ENCODE measurements at places on chromosomes 7 and 10. TPM values are rescaled to one million over a fixed set of nuclear protein-coding genes. Genes with fewer than 3 reads are reported as not detected.

GRCh38 chr7:92956575-92956974 lies 120.2 kb upstream of the CDK6 start:
- no peak overlapping the region for H3K4me3 ChIP-seq
- H3K36me3 ChIP-seq = peaks cover 23% of the 10 kb centered on the region
- no peak for DNase-seq
- no peak overlapping the region for H3K27ac ChIP-seq

The SLC16A12 gene
- total RNA-seq = not detected

- no peaks in the 10 kb centered on the region for H3K36me3 ChIP-seq
- H3K27ac ChIP-seq = peak overlapping the region; percentile 76
- H3K27me3 ChIP-seq = no peaks in the 10 kb centered on the region
- H3K4me3 ChIP-seq = no peak overlapping the region
- H3K4me1 ChIP-seq = peaks cover 61% of the 10 kb centered on the region
Measured at GRCh38 chr10:69057261-69057950, 30.5 kb upstream of the SRGN start.

The TMEM213 gene
- 1.1 TPM for total RNA-seq

GRCh38 chr10:8013006-8013405 lies 41.5 kb upstream of the GATA3 start:
- no peaks in the 10 kb centered on the region for H3K27me3 ChIP-seq
- peaks cover 11% of the 10 kb centered on the region for H3K36me3 ChIP-seq
- no peak for DNase-seq
- no peaks in the 10 kb centered on the region for H3K4me1 ChIP-seq

The MRPS17 gene
- total RNA-seq = 11.6 TPM

GRCh38 chr10:13775786-13776775 lies 189.3 kb downstream of the PRPF18 start:
- no peak overlapping the region for H3K27ac ChIP-seq
- H3K4me1 ChIP-seq = peaks cover 3% of the 10 kb centered on the region
- H3K27me3 ChIP-seq = peaks cover 31% of the 10 kb centered on the region
- no peak overlapping the region for H3K4me3 ChIP-seq

DNA sequence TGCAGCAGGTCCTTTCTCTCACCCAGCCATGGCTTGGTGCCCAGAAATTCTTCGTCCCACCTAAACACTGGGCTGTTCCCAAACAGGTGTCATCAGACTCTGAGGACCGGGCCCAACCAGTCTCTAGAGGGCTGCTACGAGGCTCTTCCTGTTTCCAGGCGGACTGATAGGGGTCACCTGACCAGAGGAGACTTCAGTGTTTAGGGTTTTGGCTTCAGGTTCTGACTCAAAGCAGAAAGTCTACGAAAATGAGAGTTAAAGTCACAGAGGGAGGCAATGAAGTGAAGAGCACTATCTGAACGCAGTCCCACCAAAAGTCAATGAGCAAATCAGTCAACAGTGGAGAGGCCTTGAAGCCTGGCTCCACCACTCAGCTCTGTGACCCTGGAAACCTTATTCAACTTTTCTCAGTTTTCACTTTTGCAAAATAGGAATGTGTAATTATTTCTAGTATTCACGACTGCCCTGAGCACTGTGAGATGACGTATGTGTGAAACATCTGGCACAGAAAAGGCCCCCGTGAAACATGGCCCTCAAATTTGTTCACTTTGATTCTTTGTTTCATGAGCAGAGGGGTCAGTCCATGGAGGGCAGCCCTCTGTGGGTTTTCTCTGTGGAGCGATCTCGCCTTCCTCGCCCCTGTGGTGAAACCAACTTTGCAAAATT lies 189.9 kb upstream of the PDE1C start:
- H3K36me3 ChIP-seq = no peaks in the 10 kb centered on the region
- H3K4me3 ChIP-seq = no peak overlapping the region
- DNase-seq = no peak
- H3K27ac ChIP-seq = no peak overlapping the region
- no peaks in the 10 kb centered on the region for H3K27me3 ChIP-seq

GRCh38 chr10:44651834-44652233 lies 259.3 kb upstream of the TMEM72 start:
- H3K27ac ChIP-seq = no peak overlapping the region
- no peaks in the 10 kb centered on the region for H3K36me3 ChIP-seq
- no peak overlapping the region for H3K4me3 ChIP-seq
- DNase-seq = no peak
- no peaks in the 10 kb centered on the region for H3K27me3 ChIP-seq

DNA sequence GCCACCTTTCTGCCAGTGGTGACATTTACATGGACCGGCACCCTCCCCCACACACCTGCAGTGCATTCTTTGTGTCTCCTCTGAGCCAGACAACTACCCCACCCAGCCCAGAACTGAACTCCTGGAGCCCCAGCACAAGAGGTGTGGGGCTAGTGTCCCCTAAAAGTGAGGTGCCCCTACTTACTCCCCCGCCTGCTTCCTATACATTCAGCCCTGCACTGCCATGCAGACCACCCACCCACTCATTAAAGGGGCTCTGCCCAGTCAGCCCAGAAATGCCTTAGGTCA lies 1.9 kb downstream of the SAP25 start:
- H3K4me3 ChIP-seq = no peak overlapping the region
- peaks cover 27% of the 10 kb centered on the region for H3K36me3 ChIP-seq
- H3K4me1 ChIP-seq = peaks cover 45% of the 10 kb centered on the region
- no peaks in the 10 kb centered on the region for H3K27me3 ChIP-seq

GRCh38 chr10:24703700-24704099 lies 20.0 kb downstream of the ARHGAP21 start:
- no peaks in the 10 kb centered on the region for H3K36me3 ChIP-seq
- no peak overlapping the region for H3K4me3 ChIP-seq
- H3K4me1 ChIP-seq = peaks cover 22% of the 10 kb centered on the region
- DNase-seq = no peak
- H3K27ac ChIP-seq = no peak overlapping the region

GRCh38 chr10:45383682-45384330 lies 9.8 kb downstream of the ALOX5 start:
- H3K36me3 ChIP-seq = no peaks in the 10 kb centered on the region
- no peak overlapping the region for H3K4me3 ChIP-seq
- DNase-seq = no peak
- H3K27me3 ChIP-seq = peaks cover 2% of the 10 kb centered on the region
- no peaks in the 10 kb centered on the region for H3K4me1 ChIP-seq

DNA sequence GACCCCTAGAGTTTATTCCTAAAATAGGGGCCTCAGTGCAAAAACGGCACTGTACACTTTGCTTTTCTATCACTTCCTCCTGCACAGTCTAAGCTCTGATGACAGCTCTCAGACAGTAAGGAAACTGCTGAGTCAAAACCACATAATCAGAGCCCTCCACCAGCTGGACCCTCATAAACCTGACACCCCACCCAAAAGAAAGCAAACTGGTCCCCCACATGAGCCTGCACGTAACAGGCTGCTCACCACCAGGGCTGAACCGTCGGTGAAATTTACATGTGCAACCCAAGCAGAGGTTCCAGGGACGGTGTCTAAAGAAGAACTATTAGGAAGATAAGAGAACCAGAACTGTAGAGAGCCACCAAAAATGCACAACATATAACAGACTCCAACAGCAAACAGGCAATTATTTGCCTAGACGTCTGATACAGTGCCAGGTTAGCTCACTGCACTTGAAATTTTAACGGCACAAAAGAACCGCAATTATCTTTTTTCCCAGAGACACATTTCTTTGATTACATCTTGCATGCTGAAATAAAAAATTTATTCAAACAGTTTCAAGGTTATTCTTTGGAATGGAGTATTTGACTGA lies 19.6 kb downstream of the SGMS1 start:
- H3K4me1 ChIP-seq = peaks cover 31% of the 10 kb centered on the region
- no peak overlapping the region for H3K4me3 ChIP-seq
- H3K27me3 ChIP-seq = no peaks in the 10 kb centered on the region
- H3K36me3 ChIP-seq = peaks cover 5% of the 10 kb centered on the region
- DNase-seq = no peak

DNA sequence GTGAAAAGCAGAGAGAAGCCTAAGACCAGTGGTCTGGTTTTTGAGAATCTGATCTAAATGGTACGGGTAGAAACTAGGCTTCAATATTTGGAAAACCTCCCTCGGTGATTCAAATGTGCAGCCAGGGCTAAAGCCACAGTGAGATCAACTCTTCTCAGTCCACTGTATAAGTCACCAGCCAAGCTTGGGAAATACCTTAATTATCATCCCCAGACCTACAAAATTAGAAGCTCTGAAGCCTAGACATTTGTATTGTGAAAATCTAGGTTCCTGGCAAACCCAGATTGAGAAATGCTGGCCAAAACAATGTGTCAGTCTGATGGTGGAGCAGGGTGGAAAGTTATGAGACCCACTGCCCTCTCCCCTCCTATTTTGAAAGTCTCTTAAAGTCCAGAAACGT lies 131.7 kb downstream of the DGKI start:
- no peaks in the 10 kb centered on the region for H3K4me1 ChIP-seq
- no peak overlapping the region for H3K4me3 ChIP-seq
- H3K36me3 ChIP-seq = no peaks in the 10 kb centered on the region

GRCh38 chr10:132146271-132146671 lies 40.5 kb upstream of the DPYSL4 start:
- H3K27me3 ChIP-seq = no peaks in the 10 kb centered on the region
- no peak overlapping the region for H3K27ac ChIP-seq
- DNase-seq = no peak
- no peaks in the 10 kb centered on the region for H3K4me1 ChIP-seq
- H3K36me3 ChIP-seq = no peaks in the 10 kb centered on the region
- H3K4me3 ChIP-seq = no peak overlapping the region

The PKD1L1 gene
- 0.48 TPM for total RNA-seq

The STAG3 gene
- total RNA-seq = 12.9 TPM

DNA sequence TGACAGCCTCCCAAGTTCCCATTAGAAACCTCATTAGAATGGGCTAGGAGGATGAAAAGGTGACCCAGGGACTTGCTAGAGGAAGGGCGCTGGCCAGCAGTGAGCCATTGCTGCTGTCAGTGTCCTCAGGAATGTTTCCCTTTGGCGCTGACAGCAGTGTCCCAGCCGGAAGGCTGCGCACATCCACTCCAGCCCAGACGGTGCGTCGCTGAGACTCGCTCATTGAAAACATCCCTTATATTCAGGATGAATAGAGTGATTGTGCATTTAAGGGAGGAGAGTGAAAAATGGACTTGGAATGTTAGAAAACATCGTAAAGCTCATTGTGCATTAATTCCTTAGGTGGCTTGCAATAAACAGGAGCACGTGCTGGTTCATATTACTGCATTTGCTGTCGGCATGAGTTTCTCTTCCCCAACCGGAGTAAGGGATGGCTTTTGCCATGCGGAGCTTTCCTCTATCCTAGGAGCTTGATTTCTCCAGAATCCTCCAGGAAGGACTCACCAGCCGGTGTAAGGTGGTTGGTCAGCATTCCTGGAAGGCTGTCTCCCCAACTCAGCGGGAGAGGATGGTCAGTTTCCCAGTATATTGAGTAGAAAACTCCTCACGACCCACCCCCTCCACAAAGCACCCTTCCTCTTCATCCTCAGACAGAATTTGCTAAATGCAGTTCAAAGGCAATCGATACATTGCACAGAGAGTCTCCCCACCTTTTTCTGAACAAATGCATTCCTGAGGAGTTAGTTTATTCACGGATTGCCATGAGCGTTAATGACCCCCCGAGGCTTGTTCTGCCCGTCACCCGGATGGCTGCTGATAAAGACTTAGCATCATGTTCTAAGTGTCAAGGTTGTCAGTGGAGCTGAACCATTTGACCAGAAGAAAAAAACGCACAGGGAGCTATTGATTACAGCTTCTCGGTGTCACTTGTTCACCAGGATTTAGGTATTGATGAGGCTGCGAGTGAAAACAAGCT lies 201.8 kb downstream of the EBF3 start:
- H3K27me3 ChIP-seq = no peaks in the 10 kb centered on the region
- H3K4me3 ChIP-seq = no peak overlapping the region
- H3K36me3 ChIP-seq = peaks cover 12% of the 10 kb centered on the region
- no peak for DNase-seq
- peaks cover 2% of the 10 kb centered on the region for H3K4me1 ChIP-seq
- no peak overlapping the region for H3K27ac ChIP-seq

All from activated CD4-positive, alpha-beta memory T cell treated with anti-CD3 and anti-CD28 coated beads, Interleukin-2, amount 10 ng/mL, durations not matched to agents 7 days and 5 days (primary cell).